Activated CD8-positive, alpha-beta memory T cell treated with anti-CD3 and anti-CD28 coated beads, Interleukin-2, amount 10 ng/mL, durations not matched to agents 7 days and 5 days (primary cell): ENCODE measurements at places on chromosomes 5 and 9. TPM values are rescaled to one million over a fixed set of nuclear protein-coding genes. Genes with fewer than 3 reads are reported as not detected.

GRCh38 chr9:85716031-85716877 lies 25.5 kb downstream of the AGTPBP1 start:
- no peaks in the 10 kb centered on the region for H3K27me3 ChIP-seq
- H3K4me3 ChIP-seq: no peak overlapping the region
- peaks cover 22% of the 10 kb centered on the region for H3K36me3 ChIP-seq
- DNase-seq: no peak
- peaks cover 30% of the 10 kb centered on the region for H3K4me1 ChIP-seq

DNA sequence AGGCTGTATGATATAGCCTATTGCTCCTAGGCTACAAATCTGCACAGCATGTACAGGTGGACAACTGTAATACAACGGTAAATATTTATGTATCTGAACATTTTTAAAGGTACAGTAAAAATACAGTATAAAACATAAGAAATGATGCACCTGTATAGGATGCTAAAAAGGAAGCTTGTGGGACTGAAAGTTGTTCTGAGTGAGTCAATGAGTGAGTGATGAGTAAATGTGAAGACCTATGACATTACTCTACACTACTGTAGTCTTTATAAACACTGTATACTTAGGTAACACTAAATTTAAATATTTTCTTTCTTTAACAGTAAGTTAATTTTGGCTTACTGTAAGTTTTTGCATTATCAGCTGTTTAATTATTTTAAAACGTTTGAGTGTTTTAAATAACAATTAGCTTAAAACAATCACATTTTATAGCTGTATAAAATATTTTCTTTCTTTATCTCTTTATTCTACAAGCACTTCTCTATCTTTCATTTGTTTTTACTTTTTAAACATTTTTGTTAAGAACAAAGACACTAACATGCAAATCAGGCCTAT lies 28.1 kb downstream of the CDH18 start:
- H3K4me3 ChIP-seq: no peak overlapping the region
- no peaks in the 10 kb centered on the region for H3K4me1 ChIP-seq
- H3K27ac ChIP-seq: no peak overlapping the region
- no peaks in the 10 kb centered on the region for H3K36me3 ChIP-seq
- H3K27me3 ChIP-seq: no peaks in the 10 kb centered on the region

DNA sequence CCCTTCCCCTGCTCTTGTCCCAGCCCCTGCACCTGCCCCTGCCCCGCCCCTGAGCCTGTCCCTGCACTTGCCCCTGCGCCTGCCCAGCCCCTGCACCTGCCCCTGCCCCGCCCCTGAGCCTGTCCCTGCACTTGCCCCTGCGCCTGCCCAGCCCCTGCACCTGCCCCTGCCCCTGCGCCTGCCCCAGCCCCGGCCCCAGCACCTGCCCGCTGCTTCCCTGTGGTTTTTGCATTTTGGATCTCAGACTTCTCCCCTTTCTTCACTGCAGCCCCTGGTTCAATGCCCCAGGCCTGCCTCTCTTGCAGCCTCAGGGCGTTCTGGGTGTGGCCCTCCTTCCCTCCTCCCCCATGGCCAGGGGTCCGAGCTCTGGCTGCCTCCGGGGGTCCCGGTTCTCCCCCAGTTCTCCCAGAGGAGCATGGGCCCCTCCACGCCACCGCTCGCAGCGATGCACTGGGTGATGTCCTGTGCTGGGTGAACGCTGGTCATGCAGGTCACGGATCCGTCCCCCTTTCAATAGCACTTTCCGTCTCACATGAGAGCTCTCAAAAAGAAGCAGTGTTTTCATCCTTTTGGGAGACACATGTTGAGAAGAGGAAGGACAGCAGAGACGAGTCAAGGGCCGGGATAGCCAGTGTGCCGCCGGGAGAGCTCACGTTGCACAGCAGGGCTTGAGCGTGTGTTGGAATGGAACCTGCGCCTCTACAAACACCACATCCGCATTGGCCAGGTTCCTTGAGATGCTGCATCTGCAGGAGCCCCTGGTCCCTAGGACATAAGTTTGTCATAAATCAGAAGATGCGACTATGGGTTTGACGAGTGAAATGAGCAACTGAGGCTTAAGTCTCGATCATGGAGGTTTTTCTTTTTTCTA lies 44.0 kb upstream of the IRX4 start:
- no peaks in the 10 kb centered on the region for H3K36me3 ChIP-seq
- H3K27me3 ChIP-seq: peaks cover 6% of the 10 kb centered on the region
- H3K27ac ChIP-seq: no peak overlapping the region
- H3K4me3 ChIP-seq: no peak overlapping the region
- DNase-seq: no peak

- no peak overlapping the region for H3K27ac ChIP-seq
- no peak overlapping the region for H3K4me3 ChIP-seq
- DNase-seq: no peak
- no peaks in the 10 kb centered on the region for H3K27me3 ChIP-seq
- no peaks in the 10 kb centered on the region for H3K36me3 ChIP-seq
These were observed 10.7 kb downstream of the OGN start for GRCh38 chr9:92393686-92394085.

The CCL27 gene
- not detected for total RNA-seq

The TXNDC8 gene
- not detected for total RNA-seq
